ENCODE measurements at places on chromosomes 16 and 17.

DNA sequence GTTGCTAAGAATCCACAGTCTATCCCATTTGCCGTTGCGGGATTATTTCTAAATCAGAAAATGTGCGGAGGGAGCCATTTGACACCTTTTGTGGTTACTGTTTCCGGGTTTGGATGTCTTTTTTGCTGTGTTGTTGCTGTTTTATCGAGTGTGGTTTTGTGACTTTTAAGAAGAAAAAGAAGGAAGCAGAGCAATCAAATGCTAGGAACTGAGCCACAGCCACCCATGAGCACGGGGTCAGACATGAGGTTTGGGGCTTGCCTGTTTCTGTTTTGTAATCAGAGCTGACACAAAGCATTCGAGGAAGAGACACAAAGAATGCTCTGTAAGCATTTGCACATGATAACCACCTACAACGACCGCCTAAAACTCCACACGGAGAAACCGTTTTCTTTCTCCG, 53.1 kb upstream of the CHMP6 start:
- DNase-seq = peak; percentile 36

DNA sequence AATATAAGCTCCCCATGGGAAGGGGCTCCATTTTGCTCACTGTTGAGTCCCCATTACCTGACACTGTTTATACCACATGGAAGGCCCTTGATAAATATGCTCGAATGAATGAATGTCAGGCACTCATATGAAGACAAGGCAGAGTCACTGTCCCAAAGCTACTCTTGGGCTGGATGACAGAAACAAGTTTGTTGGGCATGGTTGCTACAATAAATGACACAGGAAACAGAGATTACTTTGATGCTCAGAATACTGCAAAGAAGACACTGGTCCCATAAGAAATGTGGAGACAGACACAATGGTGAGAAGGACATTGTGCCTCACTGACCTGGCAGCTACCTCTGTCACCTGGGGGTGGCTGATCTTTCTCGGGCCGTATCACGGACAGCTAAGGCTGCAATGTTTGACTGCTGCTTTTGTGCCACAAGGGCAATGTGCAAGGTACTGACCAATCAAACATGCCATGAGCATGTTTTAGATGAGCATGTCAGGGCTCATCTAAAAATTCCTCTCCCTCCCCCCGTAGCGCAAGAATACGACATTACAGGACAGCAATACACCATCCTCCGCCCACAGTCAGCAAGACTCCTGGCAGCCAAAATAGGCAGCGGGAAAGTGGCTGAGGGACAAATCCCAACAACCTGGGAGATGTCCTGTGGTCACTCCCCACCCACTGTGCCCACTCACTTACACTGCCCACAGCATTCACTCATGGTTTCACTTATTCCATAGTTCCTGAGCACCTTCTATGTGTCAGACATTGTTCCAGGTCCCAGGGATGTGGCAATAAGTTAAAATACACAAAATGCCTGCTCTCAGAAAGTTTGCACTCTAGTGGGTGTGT, 5.0 kb downstream of the PIK3R6 start:
- DNase-seq = peak; percentile 16

DNA sequence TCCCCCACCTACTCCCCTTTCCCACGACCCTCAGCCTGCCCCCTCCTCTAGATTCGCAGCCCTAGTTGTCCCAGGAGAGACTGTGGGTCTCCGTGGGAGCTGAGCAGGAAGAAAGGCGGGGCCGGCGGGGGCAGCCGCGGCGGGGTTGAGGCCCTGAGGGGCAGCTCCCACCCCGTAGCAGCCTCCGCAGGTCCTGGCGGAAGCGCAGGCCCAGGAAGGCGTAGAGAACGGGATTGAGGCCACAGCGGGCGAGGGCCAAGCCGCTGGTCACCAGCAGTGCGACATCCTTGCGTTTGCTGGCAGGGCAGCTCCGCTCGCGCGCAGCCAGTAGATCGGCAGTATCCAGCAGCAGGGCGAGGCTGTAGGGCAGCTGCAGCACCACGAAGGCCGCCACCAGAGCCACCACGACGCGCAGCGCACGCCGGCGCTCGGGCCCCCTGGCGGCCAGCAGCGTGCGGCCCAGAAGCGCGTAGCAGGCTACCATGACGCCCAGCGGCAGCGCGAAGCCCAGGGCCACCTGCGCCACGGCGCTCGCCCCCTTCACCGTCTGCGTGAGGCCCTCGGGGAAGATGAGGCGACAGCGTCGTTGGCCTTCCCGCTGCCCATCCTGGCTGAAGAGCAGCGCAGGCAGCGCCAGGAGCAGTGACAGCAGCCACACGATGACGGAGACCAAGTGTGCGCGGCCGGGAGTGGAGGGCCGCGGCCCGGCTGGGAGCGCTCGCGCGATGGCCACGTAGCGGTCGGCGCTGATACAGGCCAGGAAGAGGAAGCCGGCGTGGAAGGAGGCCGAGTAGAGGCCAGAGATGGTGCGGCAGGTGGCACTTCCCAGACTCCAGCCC, 1.9 kb downstream of the CCR10 start:
- DNase-seq = peak; percentile 80

GRCh38 chr17:82985973-82986372, 93.4 kb upstream of the METRNL start:
- DNase-seq = peak; percentile 68

DNA sequence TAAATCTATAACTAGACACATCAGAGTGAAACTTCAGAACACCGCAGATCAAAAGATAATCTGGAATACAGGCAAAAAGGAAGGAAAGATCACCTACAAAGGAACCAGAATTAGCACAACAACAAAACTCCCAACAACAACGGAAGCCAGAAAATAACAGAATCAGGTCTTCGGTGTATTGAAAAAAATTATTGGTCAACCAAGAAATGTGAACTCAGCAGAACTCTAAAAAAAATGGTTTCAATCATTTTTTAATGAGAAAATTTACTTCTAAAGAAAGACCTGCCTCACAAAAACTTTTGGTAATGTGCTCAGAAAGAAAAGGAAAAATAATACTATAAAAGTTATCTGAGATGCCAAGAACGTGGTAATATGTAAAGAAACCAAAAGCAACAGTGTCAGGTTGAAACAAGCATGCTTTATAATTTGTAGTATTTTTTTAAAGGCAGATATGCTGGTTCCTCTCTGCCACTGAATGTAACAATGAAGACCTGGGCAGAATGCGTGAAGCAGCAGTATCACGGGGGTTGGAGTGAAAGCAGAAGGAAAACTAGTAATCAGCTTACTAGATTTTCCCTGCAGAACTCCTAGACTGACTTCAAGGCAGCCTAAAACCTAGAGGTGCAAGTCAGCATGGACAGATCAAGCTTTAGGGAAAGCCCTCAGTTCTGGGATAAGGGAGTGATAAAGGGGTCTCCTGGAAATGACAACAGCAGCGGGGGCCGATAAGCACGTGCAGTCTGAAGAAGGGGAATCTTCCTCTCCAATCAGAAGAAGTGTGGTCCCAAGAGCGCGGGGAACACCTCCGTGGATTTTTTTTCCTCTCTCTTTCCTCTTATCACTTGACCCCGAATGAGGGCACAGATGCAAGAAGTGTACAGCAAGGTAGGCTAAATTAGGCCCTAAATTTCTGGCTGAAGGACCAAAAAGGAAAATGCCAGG, 80.9 kb upstream of the TEKT1 start:
- DNase-seq = no peak

GRCh38 chr17:37752482-37752881, 7.6 kb upstream of the HNF1B start:
- no peak for DNase-seq

DNA sequence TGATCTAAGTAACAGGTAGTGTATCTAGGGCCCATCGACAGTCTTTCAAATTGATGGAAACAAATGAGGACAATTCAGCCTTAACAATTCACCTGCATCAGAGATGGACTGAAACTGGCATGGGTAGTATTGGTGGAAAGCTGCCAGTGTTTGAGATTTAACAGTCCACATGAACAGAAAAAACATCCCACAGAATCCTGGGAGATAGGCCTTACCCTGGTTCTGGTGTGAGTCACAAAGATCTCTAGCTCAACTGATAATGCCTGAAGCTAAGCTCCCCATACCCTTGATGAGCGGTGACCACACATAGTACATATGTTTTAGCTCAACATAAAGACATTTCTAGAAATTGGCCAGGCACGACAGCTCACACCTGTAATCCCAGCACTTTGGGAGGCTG, 21.9 kb downstream of the CRK start:
- DNase-seq = no peak

- DNase-seq = peak; percentile 72
Observed at GRCh38 chr16:89922477-89922883, 662 bp upstream of the TUBB3 start.

DNA sequence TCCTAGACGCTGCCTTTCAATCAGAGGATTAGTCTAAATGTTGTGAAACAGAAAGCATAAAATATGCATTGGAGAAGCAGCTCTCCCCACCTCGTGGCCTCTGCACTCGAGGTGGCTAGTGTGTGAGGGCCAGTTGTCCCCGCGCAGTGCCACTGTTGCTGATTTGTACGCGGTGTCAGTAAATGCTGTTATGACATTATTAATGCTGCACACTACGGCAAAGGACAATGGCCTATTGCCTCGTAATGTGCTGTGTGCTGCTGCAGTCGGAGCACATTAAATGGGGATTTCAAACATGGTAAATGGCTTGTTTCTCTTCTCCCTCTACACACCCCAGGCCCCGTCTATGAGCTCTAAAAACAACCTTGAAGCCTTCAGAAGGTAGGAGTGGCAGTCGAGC, 5.7 kb upstream of the MGAT5B start:
- no peak for DNase-seq

GRCh38 chr16:4734730-4735535, 596 bp downstream of the DNAAF8 start:
- peak; percentile 95 for DNase-seq

DNA sequence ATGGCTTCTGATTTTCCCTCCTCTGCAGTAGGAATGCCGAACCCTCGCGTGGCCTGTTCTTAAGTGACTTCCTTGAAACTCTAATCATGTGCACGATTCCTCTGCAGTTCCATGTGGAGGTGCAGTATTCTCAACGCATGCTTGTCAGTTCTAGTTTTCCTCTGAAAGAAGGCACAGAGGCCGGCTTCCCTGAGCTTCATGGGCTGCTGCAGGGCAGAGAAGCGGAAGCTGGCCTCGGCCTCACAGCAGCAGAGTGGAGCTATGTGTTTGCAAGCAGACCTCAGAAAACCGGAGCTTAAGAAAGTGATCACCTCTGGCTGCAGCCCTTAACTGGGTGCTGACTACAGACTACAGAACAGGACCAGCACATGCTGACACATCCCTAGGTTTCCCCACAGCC, 500.7 kb downstream of the GRIN2A start:
- DNase-seq = no peak

DNA sequence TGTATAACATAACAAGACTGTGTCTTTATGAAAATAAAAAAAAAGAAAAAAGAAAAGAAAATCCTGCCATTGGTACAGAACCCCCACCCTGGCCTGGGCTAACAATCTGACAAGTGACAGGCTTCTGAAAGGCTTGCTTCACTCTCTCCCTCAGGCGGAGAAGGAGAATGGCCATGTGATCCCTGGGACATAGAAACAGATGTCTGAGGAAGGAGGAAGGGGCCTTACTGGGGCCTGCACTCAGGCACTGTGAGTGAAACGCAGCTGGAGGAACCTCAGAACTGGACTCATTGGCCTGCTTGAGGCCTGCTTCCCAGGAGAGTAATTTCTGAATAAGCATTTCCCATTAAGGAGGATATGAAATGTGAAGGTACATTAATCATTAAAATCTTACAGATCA, 17.5 kb downstream of the MAP3K14 start:
- no peak for DNase-seq

DNA sequence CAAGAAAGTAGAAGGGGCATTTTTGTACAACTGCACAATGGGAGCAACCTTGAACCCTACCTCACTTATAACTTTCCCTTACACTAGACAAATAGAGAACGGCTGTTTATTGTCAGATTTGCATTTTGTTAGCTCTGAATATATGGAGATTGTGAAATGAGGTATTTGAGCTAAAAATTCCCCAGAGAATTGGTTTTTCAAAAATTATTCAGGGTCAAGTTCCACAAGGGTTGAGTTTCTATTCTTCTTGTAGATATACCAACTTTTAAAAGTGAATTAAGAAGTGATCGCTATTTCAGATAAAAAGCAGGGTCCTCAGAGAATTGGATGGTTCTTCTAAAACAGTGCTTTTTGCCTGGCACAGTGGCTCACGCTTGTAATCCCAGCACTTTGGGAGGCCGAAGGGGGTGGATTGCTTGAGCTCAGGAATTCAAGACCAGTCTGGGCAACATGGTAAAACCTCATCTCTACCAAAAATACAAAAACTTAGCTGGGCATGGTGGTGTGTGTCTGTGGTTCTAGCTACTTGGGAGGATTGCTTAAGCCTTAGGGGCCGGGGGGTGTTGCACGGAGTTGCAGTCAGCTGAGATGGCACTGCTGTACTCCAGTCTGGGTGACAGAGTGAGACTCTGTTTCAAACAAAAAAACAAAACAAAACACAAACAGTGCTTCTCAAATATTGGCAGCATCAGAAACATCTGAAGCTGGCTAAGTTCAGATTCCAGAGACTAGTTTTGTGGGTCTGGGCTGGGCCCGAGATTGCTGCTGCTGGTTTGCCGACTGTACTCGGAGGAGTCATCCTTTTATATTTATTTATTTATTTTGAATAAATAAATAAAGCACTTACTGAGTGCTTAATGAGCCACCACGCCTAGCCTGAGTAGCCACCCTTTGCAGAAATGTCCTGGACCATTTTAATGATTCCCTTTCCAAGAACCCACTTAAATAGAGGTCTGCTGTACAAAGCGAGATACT, 50.9 kb downstream of the PECAM1 start:
- DNase-seq = no peak

DNA sequence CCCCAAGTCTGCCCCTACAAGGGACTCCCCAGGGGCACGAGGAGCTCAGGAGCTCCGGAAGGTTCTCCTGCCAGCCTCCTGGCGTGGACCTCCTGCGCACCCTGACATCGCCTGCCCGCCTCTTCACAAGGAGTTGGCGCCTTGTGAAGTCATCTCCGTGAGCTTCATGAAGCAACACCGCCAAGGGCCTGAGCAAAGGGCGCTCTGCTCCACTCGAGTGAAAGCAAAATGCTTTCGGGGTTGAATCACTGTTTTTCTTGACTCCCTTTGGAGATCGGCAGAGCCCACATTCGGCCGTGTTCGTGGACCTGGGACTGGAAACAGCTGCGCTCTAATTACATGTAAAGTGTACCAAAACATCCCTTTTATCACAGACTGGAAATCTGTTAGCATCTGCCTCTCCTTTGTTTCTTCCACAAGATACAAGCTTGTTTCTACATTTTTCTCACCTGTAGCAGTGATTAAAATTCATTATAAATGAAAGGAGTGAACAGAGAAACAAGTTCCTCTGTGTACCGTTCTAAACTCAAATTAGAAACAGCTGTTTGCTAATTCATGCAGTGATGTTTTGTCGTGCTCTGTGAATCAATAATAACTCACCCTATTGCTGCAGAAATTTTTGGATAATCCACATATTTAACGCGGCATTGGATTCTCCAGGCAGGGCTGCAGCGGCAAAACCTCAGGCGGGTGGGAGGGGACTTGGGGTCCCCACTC, 203.3 kb downstream of the ZNF423 start:
- DNase-seq = no peak
